ENCODE measurements at places on chromosomes 11 and 22.
A peak's percentile ranks its signal among the peaks of the same experiment; 100 is the strongest.

DNA sequence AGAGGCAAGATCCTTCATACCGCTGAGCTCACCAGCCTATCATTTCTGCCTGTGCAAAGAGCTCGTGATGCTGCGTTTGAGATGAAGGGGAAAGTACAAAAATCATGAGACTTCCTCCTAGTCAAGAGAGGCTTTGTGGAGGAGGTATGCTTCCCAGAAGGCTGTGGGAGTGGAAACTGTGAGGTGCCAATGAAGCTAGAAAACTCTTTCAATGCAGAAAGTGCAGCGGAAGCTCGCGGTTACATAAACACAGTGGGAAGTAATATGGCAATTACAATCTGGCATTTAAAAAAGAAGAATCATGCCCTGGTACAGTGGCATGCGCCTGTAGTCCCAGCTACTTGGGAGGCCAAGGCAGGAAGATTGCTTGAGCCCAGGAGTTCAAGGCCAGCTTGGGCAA lies 134.8 kb downstream of the EHF start:
- DNase-seq: no peak

GRCh38 chr22:44102856-44103255 lies 77.9 kb upstream of the PARVG start:
- DNase-seq: no peak

DNA sequence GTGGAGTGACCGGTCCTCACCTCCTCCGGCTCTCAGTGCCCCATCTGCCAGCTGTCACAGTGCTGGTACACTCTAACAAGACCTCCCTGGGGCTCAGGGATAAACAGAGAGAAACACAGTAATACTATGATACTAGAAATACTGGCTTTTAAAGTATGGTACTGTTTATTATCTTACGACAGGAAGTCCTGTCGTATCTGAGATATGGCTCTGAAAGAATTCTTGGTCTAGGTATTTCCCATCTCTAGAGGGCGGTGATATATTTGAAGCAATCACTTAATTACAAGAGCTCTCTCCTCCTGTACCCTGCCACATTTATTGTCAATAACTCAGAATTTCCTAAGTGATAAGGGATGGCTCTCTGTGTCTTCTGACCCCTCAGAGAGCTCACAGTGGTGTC lies 119.1 kb downstream of the RRM1 start:
- DNase-seq: no peak

DNA sequence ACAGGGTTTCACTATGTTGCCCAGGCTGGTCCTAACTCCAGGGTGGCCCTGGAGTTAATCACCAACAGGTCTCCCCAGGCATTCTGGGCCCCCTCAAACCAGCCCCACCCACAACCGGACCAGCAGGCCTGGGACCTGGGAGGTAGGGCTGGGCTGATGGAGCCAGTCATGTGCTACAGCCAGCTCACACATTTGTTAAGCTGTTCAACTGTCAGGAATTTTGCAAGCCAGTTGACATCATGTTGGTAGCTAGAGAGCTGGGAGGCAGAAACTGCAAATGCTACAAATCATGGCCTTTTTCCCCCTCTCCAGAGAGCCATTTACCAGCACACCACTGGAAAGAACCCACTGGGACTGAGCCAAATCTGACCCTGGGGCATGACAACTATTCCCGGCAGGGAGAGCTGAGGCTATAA lies 6.8 kb downstream of the ARHGAP1 start:
- DNase-seq: no peak

DNA sequence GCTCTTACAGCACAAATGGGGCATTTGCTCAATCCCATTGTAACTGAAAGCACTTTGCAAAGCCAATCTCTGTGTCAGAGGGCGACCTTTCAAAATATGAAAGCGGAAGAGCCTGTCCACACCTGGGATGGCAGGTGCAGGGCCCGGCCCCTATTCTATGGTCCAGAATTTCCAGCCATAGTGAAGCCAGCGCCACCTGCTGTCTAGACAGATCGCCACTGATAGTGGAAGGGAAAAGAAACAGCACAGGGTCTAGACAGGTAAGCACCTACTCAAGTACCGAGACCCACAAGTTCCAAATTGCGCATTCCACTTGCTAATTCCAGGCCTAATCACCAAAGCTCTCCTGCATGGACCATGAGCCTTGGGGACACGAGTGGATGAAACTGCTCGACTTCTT lies 141.4 kb downstream of the NTM start:
- no peak for DNase-seq

DNA sequence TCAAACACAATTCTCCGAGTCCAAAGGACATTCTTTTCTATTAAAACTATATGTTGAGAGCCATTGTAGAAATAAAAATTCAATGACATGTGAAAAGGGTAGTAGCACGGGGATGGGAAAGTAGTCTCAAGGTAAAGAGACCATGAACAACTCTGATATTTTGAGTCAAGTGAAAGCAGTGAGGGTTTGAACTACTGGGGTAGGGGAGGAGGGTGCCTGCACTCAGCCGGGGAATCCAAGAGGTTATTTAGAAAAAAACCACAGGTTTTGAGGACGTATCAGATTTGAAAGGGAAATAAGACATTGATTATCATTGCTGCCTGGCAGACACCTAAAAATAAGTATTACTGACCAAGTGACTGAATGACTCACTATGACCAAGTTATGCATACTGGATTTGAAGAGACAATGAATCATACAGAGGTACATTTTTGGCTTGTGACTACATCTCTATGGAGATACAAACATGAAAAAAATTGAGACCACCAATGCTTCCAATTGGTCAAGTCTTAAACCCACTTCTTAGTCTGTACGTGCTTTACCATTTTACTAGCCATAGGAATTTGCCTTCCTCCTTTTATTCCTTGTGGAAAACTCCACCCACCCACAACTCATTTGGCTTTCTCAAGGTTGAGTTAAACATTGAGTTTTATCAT lies 2.2 kb upstream of the OR52H1 start:
- no peak for DNase-seq

- DNase-seq: no peak
Observed at GRCh38 chr22:22995166-22995565, 75.2 kb upstream of the GNAZ start.

DNA sequence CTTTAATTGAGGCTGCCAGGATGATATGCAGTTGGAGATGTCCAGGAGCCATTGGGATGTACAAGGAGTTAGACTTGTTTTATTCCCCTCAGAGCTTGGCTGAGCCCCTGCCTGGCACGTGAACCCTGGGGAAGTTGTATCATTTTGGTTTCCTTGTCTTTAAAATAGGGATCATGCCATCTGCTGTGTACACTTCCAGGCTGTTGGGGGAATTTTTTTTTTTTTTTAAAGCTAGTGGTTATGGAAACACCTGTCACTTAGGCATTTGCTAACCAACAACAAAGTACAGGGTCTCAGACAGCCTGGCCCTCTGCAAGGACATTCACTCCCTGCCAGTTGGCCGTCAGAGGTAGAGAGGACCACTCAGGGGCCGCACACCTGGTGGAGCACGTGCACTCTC lies 8.5 kb upstream of the RAB1B start:
- DNase-seq: no peak

GRCh38 chr11:16871368-16871767 lies 132.9 kb downstream of the C11orf58 start:
- no peak for DNase-seq

DNA sequence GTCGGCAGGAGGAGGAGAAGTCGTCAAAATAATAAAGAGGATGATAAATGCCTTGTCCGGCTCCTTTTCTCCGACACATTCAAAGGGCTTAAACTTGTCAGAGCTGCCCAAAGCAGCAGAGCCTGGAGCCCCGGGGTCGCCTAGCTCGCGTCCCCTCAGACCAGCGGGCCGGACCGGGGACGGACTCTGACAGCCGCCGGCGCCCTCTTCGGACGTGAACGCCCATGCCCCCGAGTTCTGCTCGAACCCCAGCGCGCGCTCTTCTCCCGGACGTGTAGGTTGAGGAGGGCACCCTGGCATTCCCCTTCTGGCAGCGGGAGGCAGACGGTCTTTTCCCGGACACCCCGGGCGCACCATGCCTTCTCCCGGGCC lies 999 bp downstream of the FGF3 start:
- DNase-seq: no peak

DNA sequence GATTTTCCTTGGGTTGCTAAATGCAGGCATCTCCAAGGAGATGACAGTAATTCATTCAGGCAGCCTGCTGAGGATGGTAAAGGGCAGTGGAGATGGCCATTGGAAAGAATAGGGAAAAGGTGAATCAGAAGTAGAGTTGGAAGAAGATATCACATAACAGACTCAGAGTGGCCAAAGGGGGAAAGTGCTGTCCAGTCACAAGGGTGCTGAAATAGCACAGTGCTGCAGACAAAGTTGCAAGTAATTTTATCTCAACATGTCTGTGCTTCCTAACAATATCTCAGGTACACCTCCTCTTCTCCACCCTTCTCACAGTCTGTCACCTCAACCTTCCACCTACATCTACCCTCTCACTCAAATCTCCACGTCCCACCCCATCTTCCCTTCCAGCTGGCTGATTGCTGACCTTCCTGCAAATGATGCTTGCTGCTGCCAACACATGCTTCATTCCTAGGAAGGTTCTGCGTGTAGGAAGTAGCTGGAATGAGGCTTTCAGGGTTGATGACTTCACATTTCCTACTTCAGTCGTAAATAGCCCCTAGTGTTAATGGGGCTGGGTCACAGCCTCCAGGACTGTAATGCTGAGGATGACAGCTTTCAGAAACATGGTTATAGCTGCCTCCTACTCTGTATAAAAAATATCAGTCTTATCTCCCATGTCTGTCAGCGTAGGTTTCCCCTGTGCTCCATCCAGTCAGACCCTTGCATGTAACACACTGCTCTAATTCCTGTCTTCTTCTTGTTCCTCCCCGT lies 123.9 kb downstream of the CTNND1 start:
- no peak for DNase-seq

DNA sequence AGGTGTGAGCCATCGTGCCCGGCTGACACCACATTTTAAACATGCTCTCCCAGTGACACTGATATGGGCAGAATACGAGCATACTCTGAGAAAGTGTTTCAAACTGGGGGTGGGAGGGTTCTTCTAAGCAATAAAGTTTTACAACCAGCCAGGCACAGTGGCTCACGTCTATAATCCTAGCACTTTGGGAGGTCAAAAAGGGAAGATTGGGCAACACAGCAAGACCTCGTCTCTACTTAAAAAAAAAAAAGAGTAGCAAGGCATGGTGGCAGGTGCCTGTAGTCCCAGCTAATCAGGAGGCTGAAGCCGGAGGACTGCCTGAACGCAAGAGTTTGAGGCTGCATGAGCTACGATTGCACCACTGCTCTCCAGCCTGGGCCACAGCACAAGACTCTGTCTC lies 2.2 kb downstream of the GANAB start:
- no peak for DNase-seq

- DNase-seq: no peak
Observed at GRCh38 chr11:56950510-56950909, 38.2 kb upstream of the OR5AK2 start.

DNA sequence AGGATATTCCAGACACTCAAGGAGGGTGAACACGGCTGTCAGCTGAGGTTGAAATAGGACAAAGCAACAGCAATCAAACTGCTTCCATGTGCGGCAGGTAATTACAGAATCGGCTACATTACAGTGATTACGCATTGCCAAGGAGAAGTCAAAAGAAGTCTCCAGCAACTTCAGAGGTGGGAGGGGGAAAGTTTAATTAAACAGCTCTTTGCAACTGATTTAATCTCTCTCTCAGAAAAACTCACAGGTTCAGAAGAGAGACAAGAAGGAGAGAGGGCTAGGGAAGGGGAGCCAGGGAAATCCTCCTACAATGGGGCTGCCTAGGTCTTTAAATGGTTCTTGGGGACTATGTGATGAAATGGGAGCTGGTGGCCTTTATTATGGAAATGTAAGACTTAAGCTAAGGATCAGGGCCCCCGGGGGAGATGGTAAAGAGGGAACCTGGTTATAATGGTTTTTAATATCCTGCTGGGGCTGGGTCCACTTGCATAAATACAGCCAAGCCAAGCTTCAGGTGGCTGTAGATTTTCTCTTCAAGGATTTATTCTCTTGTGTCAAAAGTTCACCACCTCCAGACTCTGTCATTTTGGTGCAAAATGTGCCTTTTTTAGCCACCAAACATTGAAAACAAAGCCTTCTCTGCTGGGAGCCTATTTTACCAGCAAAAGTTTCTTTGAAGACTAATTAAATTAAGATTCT lies 354.7 kb upstream of the NARS2 start:
- no peak for DNase-seq

DNA sequence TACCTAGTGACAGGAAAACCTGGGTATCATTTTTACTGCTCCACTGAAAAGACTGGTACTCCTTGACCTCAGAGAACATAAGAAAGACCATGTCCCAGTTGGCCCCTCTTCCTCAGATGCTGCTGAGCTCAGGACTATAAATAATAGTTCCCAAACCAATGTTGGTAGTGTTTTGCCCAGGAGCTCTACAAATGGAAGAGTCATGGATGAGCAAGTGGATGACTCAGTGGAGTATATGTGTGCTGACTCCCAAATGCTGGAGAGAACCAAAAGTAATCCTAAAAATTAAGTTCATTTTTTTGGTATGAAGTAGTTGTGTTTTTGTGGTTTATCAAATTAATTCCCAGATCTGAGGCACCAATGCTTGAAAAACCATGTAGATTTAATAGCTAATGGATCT lies 482.0 kb downstream of the KCNA4 start:
- no peak for DNase-seq

DNA sequence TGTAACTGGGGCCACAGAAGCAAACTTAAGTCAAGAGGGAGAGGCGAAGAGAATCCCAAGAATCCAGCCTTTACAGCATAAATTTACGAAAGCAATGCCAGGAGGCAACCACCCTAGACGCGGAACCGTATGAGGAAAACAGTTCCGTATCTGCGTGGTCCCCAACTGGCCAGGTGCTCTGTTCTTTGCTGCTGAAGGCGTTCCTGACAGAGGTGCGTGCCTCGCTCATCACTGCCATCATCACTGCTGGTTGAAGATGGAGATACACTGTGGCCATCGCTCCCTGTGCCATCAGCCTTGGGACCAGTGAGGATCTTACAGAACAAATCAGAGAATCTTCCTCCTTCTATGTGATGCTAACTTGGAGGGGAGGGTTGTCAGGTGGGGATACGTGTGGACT lies 270.5 kb upstream of the B3GAT1 start:
- DNase-seq: no peak

GRCh38 chr11:26442131-26442530 lies 110.2 kb downstream of the ANO3 start:
- DNase-seq: no peak

- no peak for DNase-seq
Observed at GRCh38 chr11:35874751-35875450, 69.0 kb upstream of the LDLRAD3 start.

DNA sequence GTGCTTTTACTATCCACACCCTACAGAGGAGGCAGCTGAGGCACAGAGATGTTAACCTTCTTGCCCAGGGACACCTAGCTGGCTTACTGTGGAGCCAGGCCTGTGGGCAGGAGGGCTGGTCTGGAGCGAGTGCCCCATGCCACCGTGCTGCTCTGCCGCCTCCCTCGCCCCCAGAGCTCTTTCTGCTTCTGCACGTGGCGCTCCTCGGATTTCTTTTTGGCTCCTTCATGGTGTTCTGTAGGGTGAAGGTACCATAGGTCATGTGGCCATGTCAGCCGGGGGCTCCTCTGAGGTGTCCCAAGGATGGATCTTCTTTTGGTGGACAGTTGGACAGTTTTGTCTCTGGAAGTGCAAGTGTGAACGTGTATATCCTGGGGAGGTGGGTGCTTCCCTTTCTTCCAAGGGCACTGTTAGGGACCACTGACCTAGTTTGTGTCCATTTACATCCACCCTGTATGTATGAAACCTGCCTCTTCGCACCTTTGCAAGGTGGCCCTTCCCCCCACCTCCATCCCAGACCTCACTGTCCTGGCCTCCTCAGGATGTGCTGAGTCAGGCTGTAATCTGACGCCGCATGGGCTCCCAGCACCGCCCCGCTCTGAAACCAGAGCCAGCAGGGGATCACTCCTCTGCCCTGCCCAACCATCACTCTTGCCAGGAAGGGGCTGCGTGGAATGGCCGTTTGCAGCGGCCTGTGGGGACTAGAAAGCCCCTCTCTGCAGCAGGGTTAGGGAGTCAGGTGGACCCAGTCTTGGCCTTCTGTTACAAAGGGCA lies 31.7 kb downstream of the POLR3H start:
- peak; percentile 50 for DNase-seq

Measured in smooth muscle cell of the brain vasculature (primary cell).